ENCODE measurements at places on chromosomes 5 and 9. TPM values are rescaled to one million over a fixed set of nuclear protein-coding genes. Genes with fewer than 3 reads are reported as not detected.

- DNase-seq = no peak
Observed at GRCh38 chr9:20030671-20031070, 241.8 kb upstream of the SLC24A2 start.

- DNase-seq = no peak
Observed at GRCh38 chr9:132193227-132194124, 31.6 kb downstream of the NTNG2 start.

GRCh38 chr9:126915281-126915816 lies 767 bp downstream of the RALGPS1 start:
- DNase-seq = peak; percentile 94

DNA sequence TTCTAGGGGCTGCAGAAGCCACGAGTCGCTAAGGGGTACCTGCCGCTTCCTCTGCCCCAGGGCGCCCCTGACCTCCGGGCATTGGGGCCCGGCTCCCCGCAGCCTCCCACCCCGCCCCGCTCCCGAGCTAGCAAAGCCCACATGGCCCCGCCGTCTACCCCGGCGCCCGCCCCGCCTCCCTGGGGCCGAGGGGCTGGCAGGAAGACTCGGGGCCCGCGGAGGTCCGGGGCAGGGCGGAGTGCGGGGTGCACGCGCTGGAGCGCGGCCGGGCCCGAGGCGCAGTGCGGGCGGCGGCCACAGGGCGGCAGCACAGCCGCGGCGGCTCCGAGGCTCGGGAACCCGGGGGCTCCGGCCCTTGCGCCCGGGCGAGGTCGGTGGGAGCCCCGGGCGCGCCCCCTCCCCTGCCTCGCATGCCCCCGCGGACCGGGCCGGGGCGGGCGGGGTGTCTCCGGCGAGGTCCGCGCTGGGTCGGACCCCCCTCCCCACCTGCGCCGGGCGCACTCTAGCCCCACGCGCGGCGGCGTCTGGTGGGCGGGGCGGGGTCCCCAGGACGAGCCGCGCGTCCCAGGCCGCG lies 6.7 kb downstream of the NRARP start:
- peak; percentile 73 for DNase-seq

DNA sequence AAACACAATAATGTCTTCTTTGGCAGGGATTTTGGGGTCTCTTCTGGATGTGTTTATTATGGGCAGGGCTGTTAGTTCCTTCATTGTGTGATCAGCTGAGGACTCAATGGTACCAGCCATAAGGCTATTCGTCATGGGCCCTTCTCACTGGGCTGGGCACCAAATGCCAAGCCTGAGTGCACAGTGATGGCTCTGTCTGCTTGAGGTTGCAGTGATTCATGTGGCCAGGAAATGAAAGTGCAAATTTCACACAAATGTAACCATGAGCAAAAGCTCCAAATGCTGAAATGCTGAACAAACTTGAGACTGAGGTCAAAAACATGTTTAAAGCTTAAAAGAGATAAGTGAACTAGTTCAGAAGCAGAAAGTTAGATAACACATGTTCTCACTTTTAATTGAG lies 191.0 kb downstream of the TARS1 start:
- DNase-seq = no peak

DNA sequence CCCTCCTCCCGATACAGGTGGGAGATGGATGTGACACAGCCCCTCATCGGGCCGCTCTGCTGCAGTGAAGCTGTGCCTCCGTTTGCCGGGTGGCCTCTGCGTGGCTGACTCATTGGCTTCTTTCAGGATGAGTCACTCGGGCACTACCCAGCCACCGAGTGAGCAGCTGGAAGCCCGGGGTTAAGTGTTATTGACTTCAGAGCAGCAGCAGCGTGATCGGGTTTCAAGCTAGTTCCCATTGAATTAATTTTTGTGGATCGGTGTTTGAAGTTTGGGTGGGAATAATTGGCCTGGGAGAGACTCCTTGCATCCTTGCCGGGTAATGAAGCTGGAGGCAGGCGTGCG lies 266.4 kb upstream of the IRX4 start:
- no peak for DNase-seq

- no peak for DNase-seq
Observed at GRCh38 chr9:108963459-108964143, 29.4 kb downstream of the ABITRAM start.

DNA sequence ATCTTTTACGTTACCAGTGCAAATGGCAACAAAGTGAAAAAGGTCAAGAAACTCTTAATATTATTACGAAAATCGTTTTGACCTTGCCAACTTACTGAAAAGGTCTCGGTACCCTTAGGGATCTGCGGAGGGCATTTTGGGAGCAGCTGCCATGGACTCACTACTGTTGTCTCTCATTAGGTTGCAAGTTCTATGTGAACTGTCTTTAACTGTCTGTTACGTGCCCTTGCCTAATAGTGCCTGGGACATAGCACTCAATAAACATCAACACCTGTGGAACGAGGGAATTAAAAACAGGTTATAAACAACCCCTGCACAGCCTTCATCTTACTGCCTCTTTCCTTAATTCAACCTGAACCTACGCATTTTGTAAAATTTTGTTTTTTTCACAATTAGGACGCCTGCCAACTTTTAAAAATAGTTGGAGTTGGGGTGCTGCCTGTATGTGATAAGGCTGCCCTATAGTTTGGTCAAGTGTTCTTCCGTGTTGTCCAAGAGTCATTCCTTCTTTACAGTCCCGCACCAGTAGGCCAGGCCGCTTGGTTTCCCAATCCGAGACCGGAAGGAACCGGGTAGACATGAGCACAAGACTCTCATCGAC lies 527 bp upstream of the SREK1 start:
- no peak for DNase-seq

DNA sequence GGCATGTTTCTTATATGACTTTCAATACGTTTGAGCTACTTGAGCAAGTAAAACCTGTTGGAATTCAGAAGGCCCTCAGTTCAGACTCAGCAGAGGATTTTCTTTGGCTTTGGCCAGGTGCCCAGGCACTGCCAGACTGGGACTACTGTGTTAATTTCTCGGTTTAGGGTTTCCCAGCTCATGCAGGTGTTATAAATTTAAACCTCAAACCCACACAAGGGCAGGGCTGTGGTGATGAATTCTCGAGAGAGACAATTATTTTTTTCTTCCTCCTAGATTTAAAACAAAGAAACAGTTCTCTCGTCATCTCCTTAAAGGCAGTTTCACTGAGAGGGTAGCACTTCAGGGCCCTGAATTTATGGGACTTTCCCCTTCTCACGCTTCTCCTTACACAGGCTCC lies 406.0 kb upstream of the PIK3R1 start:
- no peak for DNase-seq

The FAM170A gene
- 0.15 TPM for polyA plus RNA-seq

The MAMDC2 gene
- 0.95 TPM for polyA plus RNA-seq

The ICE1 gene
- polyA plus RNA-seq = 7.5 TPM

The DUSP1 gene
- 46.3 TPM for polyA plus RNA-seq

The TRIM7 gene
- 3.0 TPM for polyA plus RNA-seq

The TRAF1 gene
- polyA plus RNA-seq = 6.2 TPM

The IL33 gene
- polyA plus RNA-seq = 3.4 TPM

The NIPBL gene
- polyA plus RNA-seq = 8.1 TPM

Data from pancreas (tissue), 10 donors.